Fibroblast of pulmonary artery (primary cell): ENCODE measurements at places on chromosomes 5 and 9.
A peak's percentile ranks its signal among the peaks of the same experiment; 100 is the strongest.

GRCh38 chr9:69299315-69299714 lies 25.7 kb upstream of the ENTREP1 start:
- DNase-seq = no peak

- DNase-seq = no peak
Measured at GRCh38 chr9:124272979-124273378, 15.2 kb downstream of the NEK6 start.

- DNase-seq = no peak
Measured at GRCh38 chr9:11063263-11063662, 450.5 kb upstream of the PTPRD start.

DNA sequence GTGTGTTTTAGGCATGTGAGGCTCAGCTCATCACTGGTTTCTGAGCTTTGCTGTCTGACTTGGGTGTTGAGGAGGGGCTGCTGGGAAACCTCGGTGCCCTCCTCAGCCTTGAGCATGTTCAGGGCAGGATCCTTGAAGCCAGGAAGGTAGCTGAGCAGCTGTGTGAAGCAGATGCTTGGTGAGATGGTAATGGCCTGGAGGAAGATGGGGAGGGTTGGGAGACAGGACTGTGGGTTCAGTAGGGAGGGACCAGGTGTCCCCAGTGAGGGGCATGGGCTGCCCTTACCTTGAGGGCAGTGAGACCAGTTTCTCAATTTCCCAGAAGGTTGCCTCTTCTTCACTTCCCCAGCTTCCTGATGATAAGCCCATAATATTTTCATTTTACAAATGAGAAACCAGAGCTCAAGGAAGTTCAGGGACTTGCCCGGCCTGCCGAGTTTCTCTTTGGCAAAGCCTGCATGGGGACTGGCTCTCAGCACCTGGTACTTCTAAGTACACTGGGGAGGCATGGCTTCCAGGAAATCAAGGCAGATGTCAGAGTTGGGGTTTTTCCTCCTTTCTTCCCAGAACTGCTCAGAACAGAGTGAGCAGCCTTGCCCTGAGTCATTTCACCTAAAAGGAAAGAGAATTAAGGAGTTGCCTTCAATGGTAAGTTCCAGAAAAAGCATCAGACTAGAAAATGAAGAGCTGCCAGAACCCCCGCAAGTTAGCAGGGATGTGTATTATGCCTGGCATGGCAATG lies 225.7 kb downstream of the MAST4 start:
- DNase-seq = peak; percentile 45

DNA sequence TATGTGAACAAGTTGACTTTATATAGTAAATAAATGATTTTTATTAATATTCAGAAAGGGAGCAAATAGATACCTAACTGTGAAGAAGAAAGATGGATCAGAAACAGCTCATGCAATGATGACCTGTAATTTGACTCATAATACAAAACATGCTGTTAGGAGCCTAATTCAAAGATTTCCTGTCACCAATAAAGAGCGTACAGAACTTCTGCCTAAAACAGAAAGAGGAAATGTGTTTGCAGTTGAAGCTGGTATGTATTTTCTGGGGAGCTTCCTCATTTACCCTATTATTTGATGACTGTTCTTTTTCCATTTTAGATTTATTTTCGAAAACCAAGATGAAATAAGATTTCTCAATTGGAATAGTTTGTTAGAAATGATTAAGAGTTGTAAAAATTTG lies 11.4 kb downstream of the YTHDC2 start:
- no peak for DNase-seq

DNA sequence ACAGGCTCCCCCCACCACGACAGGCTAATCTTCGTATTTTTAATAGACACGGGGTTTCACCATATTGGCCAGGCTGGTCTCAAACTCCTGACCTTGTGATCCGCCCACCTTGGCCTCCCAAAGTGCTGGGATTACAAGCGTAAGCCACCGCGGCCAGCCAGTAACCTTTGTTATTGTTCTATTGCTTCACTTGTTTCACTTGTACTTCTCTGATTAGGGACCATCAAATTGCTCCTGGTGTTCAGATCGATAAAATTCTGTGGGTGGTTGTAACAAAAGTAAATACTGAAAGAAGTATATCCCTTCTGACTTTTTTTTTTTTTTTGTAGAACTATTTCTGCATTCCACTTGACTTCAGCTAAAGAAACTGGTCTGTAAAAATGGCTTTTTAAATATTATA lies 445.5 kb upstream of the CDH10 start:
- no peak for DNase-seq

GRCh38 chr9:79056041-79056440 lies 515.7 kb upstream of the TLE4 start:
- DNase-seq = no peak
